Motor neuron (in vitro differentiated cells): ENCODE measurements at places on chromosomes 11 and 22.

- no peak for ATAC-seq
Measured at GRCh38 chr11:68343761-68344256, 31.4 kb downstream of the LRP5 start.

DNA sequence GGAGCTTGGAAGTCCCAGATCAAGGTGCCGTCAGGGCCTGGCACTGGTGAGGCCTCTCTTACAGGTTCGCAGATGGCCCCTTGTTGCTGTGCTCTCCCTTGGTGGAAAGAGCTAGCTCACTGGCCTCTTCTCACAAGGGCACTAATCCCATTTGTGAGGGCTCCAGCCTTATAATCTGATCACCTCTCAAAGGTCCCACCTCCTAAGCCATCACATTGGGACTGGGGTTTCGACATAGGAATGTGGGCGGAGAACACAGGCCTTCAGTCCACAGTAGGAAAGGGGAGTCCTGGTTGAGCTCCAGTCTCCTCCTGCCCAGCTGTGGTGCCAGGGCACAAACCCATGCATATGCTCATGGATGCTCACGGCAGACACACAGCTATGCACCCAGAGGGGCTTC is 14.0 kb upstream of the LRRC32 start:
- ATAC-seq, result no peak

GRCh38 chr22:50698546-50698945 is 25.9 kb downstream of the SHANK3 start:
- ATAC-seq, result no peak

DNA sequence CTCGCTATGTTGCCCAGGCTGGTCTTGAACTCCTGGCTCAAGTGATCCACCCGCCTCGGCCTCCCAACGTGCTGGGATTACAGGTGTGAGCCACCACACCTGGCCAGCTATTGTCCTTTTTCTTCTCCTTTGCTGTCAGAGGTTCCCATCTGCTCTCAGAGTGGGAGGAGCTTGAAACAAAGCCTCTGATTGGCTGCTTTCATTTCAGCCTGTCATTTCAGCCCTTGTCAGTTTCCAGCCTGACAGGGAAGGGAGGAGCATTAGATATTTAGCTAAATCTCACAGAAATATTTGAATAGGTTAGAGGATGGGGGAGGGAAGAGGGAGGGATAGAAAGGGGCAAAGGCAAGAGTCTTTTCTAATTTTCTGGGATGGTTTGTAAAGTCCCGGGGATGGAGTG is 8.7 kb downstream of the SLC22A6 start:
- no peak for ATAC-seq

DNA sequence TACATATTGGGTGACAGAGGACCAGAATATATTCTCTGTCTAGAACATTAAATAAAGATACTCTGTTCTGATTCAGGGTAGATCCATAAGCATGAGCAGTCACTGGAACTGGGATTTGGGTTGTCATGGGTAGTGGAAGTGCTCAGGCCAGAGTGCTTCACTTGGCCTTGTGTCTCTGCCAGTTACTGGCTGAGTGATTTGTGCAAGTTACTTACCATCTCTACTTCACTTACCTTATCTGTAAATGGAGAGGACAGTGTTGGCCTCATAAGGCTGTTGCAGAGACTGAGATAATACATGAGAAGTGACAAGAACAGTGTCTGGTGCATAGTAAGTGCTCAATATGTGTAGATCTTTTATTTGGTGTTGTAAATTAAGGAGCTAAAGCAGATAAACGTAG is 17.6 kb downstream of the ATXN10 start:
- ATAC-seq, result no peak

GRCh38 chr11:6557063-6557462 is 46.4 kb downstream of the RRP8 start:
- ATAC-seq, result no peak

- no peak for ATAC-seq
Measured at GRCh38 chr11:104661901-104662300, 236.4 kb downstream of the CASP12 start.

DNA sequence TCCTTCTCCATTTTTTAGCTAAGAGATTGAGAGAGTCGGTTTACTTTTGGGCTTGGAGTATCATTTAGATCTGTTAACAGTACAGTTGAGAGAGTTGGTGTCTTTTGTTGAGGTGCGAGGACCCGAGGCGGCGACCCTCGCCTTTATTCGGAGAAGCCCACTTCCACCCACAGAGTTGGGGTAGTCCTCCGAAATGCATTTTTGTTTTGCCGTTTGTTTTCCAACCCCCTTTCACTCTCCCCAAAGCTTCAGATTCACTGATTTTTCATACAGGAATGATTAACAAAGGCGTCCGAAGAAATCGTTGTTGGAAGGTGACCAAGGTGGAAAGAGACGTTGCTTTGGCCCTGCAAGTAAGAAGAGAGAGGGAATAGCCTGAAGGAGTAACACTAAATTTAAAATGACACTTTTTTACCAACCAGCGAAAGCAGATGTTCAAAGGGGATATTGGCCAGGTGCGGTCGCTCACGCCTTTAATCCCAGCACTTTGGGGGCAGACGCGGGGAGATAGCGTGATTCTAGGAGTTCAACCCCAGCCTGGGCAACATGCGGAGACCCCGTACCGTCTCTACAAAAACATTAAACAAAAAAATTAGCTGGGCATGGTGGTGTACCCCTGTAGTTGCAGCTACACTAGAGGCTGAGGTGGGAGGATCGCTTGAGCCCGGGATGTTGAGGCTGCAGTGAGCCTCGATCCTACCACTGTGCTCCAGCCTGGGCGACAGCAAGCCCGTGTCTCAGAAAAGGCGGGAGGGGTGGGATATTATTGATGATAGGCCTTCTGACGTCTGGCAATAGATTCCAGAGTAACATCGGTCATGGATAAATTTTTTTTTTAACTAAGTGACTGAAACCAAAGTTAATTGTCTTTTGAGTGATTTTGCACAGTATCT is 899 bp upstream of the RAB30 start:
- ATAC-seq, result no peak

DNA sequence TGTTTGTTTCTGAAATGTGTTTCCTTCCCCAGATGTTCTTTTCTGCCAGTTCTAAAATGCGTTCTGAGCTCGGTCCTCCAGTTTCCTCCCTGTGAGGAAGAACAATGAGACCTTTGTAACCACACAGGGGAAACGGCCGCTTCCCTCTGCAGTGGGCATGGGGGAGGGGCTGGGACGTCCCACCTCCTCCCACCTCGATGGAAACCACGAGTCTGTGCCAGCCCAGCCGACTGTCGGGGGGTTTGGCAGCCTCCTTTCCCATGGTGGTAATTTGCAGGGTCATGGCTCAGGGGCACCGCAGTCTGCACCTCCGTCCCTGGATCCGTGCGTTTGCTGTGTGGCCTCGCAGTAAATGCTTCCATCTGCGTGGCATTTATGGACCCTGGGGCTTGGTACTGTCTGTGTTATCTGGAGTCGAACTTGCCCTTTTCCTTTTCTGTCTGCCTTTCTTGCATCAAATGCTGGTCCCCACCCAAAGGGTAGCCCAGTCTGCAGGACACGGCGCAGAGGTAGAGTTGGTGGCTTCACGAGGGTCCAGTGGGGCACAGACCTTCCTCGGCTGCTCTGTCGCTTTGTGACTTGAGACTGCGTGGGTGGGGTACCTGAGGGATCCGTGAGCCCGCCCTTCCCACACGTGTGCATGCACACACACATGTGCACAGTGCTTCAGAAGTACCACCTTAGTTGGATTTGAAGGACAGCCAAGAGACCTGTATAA is 16.1 kb downstream of the LRP5 start:
- ATAC-seq, result peak; percentile 63

DNA sequence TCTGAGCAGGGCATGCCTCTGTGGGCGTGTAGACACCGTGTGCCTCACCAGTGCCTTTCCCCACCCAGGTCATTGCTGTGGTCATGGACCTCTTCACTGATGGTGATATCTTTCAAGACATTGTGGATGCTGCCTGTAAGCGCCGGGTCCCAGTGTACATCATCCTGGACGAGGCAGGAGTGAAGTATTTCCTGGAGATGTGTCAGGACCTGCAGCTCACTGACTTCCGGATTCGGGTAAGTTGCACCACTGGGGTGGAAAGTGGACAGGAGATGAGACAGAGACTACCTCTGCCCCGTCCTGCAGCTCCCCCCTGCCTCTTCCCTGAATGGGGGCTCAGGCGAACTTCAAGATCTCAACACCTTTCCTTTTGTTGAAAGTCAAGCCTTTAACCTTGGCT is 24.3 kb downstream of the FAM83F start:
- no peak for ATAC-seq

GRCh38 chr22:28052825-28053269 is 133.8 kb upstream of the PITPNB start:
- ATAC-seq, result peak; percentile 87

DNA sequence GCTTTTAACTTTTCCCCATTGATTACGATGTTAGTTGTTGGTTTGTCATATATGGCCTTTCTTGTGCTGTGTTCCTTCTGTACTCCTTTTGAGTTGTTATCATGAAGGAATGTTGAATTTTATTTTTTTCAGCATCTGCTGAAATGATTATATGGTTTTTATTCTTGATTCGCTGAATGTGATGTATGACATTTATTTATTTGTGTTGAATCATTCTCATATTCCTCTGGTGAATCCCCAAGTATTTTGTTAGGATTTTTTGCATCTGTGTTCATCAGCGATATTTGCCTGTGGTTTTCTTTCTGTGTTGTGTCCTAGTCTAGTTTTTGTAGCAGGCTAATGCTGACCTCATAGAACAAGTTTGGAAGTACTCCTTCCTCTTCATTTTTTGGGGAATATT is 78.2 kb downstream of the GGT1 start:
- ATAC-seq, result no peak

- no peak for ATAC-seq
Measured at GRCh38 chr22:33025675-33026074, 32.5 kb downstream of the SYN3 start.

DNA sequence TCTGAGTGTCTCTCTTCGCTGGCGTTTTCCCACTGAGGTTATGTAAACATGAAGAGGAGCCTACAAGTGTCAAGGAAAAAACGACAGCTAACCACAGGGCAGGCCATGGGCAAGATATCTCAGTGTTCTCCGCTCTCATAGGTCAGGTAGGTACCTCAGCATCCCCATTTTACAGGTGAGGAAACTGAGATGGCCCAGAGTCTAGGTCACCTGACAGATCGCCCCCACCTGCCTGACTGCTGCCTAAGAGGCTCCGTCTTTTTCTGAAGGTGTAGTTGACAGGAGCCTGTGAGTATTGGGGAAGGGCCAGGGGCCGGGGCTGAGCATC is 847 bp upstream of the NDUFA6 start:
- ATAC-seq, result no peak

GRCh38 chr22:20549232-20549841 is 41.9 kb downstream of the MED15 start:
- ATAC-seq, result no peak

- ATAC-seq, result no peak
Measured at GRCh38 chr11:128725630-128726319, 31.9 kb downstream of the FLI1 start.

DNA sequence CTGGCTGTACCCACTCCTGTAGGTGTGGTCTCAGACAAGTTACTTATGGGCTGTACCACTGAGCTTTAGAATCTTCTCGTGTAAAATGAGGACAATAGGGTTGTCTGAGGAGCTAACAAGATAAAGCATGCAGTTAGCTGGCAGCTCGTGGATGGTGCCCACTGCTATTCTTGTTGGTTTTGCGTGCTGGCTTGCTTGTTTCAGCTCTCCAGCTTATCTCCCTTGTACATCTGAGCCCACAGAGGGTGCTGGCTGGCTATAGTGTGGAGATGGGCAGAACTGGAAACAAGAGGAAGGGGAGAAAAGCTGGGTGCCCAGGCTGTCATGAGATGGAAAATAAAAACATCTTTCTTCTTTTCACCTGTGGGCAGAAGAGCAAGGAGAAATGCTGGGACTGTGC is 46.5 kb upstream of the GALNT18 start:
- ATAC-seq, result no peak

DNA sequence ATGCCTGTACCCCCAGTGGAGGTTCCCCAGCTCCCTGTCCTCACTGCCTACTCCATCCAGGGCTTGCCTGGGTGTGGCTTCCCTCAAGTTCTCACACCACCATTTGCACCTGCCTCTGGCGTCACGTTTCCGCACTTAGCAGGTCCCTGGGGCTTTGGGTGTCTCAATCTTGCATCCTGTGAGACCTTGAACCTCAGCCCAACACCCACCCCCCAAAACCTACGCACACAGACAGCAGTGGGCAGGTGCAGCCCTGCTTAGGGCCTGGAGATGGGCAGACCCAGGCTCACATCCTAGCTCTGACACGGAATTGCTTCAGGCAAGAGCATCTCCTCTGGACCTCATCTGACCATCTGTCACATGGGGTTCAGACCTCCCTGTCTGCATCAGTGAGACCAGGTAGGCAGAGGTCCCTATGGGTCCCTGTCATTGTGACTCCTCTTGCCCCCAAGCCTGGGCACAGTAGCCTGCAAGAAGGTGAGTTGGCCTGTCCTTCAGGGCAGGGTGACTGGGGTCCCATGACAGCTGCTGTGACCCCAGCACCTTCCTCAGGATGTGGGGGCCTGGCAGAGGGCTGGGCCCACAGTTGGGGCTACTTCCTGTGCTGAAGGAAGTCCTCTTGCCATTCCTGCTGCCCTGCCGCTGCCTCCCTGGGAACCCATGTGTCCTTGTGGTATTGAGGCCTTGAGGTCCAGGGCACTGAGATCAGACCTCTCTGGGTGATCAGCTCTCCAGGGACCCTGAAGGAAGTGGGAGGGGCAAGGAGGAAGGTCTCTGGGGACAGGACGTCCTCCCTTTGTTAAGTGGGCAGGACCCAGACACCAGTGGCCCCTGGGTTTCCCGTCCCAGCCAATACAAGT is 2.0 kb downstream of the SIPA1 start:
- no peak for ATAC-seq

DNA sequence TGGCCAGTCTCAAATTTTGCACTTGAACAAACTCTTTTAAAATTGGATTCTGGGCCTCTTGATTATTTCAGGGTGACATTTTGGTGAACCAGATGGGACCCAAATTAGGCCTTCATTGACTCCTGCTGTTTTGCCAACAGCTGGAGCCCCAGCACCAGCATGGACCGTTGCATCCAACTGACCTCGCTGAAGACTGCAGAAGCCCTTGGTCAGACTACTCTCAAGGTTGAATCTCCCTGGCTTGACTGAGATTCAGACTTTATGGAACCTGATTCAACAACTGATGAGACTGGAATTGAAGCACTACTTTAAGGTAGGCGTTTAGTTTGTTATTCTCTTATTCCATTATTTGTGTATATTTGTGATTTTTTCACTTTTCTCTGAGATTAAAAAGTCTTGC is 41.7 kb downstream of the NARS2 start:
- no peak for ATAC-seq

- ATAC-seq, result peak; percentile 47
Measured at GRCh38 chr22:31490496-31490925, 869 bp upstream of the EIF4ENIF1 start.

DNA sequence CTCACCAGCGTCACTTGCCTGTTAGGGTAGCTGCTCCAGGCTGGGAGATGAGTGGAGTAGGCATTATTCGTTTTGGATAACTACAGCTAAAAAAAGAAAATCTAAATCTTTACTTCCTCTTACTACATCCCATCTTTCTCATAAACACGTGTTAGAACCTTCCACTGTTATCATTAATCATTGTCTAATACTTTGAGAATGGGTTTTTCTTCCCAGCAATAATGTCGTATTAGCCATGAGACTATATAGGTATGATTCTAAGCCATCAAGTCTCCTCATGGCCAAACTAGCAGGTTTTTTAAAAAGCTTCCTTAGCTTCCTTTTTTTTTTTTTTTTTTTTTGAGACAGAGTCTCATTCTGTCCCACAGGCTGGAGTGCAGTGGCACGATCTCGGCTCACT is 3.9 kb upstream of the TEF start:
- no peak for ATAC-seq

- ATAC-seq, result no peak
Measured at GRCh38 chr22:43666457-43666856, 145.6 kb downstream of the EFCAB6 start.
